ENCODE measurements at places on chromosomes 3 and 15. TPM values are rescaled to one million over a fixed set of nuclear protein-coding genes. Genes with fewer than 3 reads are reported as not detected.

Gene ZNF774
- total RNA-seq, result 1.7 TPM

Gene SERPINI1
- 1.4 TPM for total RNA-seq

Gene TBC1D5
- total RNA-seq, result 73.8 TPM

Gene C3orf85
- not detected for total RNA-seq

Gene GPR171
- not detected for total RNA-seq

Gene DUOX2
- total RNA-seq, result under 0.01 TPM

Gene EHD4
- 6.2 TPM for total RNA-seq

Gene GOLGA6B
- total RNA-seq, result not detected

Gene NR2F2
- total RNA-seq, result 8.5 TPM

Gene CYP11A1
- total RNA-seq, result 0.15 TPM

Gene DLL4
- total RNA-seq, result under 0.01 TPM

Gene PRR20G
- total RNA-seq, result not detected

Data from smooth muscle cell of the coronary artery (primary cell).